ENCODE measurements at places on chromosomes 6 and 20. TPM values are rescaled to one million over a fixed set of nuclear protein-coding genes. Genes with fewer than 3 reads are reported as not detected.

The DYNLT2 gene
- total RNA-seq, result 0.50 TPM

The MAP3K5 gene
- 2.2 TPM for total RNA-seq

The CEP85L gene
- 1.8 TPM for total RNA-seq

The CGA gene
- not detected for total RNA-seq

The LINC00237 gene
- not detected for total RNA-seq

DNA sequence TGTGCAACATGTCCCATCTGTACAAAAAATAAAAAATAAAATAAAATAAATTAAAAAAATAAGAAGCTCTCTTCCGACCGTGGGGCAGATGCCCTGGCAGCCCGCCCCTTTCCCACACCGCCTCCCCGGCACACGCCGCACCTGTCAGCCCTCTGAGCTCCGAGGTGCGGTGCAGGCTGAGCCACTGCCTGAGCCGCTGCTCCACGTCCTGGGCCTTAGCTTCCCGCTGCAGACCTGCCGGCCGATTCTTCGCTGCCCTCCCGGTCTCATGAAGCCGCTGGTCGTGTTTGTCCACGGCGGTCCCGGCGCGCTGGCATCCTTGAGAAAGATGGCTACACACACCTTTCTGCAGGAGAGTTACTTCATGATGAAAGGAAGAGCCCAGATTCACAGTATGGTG lies 10.7 kb upstream of the CLPSL2 start:
- DNase-seq, result no peak

DNA sequence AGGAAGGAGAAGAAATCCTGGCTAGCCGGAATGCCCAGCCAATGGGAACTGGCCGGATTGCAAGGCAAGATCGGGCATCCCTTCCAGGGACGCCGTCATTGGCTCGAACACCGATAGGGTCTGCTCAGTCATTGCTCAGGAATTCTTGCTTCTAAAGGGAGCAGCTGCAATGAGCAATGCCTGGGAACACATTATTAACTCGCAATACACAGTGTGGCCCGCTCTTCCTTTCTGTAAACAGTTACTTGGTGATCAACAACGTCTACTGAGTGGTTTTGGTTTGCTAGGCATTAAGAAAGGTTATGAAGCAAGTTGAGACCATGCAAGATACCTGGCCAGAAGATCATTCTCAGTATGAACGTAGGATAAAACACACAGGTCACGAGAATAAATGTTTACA lies 165.4 kb upstream of the CITED2 start:
- peak; percentile 89 for DNase-seq

DNA sequence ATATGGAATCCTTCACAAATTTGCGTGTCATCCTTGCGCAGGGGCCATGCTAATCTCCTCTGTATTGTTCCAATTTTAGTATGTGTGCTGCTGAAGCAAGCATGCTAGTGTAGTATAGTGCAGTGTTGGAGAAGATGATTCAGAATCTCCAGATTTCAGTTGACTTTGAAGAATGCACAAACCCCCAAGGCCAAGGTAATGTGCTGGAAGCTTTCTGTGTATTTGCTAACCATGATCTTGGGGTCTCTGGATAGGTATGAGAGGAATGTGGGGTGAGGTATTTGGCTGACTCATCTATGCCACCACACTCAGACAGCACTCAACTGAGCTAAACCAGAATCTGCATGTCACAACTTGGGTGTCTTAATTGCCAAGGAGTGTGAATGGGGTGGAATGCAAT lies 42.6 kb upstream of the DEK start:
- peak; percentile 9 for DNase-seq

GRCh38 chr6:72401865-72402264 lies 220.0 kb upstream of the KCNQ5 start:
- no peak for DNase-seq

- DNase-seq, result no peak
Measured at GRCh38 chr6:33684428-33684896, 27.0 kb downstream of the UQCC2 start.

GRCh38 chr6:72212686-72213085 lies 326.3 kb downstream of the RIMS1 start:
- no peak for DNase-seq

DNA sequence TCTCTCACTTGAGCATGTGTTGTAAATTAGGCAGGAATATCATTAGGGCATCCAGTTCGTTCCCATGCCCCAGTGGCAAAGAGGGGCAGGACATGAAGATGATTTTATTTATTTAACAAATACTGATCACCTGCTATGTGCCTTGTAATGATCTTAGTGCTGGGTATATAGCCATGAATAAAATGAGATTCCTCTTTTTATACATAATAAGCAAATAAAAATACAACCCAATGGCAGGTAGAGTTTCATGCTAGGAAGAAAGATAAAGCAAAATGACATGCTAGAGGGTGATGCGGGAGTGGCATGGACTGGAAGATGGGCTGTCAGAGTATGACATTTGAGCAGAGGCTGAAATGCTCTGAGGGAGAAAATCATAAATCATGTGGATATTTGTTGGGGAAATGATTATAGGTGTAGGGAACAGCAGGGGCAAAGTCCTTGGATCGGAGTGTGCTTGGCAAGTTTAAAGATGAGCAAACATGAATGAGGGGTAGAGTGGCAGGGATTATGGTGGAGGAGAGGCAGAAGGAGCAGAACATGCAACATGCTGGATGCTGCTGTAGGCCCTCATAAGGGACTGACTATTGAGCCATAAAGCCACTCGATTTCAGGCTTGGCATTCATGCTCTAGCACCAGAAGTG lies 342.1 kb downstream of the PLCB1 start:
- DNase-seq, result no peak

DNA sequence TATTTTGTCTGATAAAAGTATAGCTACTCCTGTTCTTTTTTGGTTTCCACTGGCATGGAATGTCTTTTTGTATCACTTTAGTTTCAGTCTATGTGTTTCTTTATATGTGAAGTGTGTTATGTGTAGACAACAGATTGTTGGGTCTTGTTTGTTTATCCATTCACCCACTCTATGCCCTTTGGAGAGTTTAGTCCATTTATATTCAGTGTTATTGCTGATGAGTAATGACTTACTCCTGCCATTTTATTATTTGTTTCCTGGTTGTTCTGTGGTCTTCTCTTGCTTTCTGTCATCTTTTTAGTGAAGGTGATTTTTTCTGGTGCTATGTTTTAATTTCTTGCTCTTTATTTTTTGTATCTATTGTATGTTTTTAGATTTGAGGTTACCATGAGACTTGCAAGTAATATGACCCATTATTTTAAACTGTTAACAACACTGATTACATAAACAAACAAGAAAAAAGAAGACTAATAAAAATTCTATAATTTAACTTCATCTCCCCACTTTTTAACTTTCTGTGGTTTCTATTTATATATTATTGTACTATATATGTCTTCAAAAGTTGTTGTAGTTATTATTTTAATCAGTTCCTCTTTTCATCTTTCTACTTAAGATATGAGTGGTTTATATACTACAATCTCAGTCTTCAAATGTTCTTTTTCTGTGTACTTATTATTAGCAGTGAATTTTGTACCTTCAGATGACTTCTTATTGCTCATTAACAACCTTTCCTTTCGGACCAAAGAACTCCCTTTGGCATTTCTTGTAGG lies 323.4 kb downstream of the BTBD9 start:
- DNase-seq, result no peak
